Heart left ventricle (tissue), 16 donors: ENCODE measurements at places on chromosomes 6 and 20. TPM values are rescaled to one million over a fixed set of nuclear protein-coding genes. Genes with fewer than 3 reads are reported as not detected.
A peak's percentile ranks its signal among the peaks of the same experiment; 100 is the strongest.

ANGPT4 gene
- polyA plus RNA-seq = 0.11 TPM

SMLR1 gene
- polyA plus RNA-seq = not detected

CCN6 gene
- polyA plus RNA-seq = not detected

AVP gene
- not detected for polyA plus RNA-seq

C6orf89 gene
- 34.0 TPM for polyA plus RNA-seq

TP53TG5 gene
- 0.40 TPM for polyA plus RNA-seq

SULF2 gene
- 26.0 TPM for polyA plus RNA-seq

GRCh38 chr6:31579546-31580437 is 2.4 kb downstream of the LTB start:
- no peak for DNase-seq

- no peak for DNase-seq
Measured at GRCh38 chr20:59078231-59078630, 35.6 kb upstream of the PRELID3B start.

DNA sequence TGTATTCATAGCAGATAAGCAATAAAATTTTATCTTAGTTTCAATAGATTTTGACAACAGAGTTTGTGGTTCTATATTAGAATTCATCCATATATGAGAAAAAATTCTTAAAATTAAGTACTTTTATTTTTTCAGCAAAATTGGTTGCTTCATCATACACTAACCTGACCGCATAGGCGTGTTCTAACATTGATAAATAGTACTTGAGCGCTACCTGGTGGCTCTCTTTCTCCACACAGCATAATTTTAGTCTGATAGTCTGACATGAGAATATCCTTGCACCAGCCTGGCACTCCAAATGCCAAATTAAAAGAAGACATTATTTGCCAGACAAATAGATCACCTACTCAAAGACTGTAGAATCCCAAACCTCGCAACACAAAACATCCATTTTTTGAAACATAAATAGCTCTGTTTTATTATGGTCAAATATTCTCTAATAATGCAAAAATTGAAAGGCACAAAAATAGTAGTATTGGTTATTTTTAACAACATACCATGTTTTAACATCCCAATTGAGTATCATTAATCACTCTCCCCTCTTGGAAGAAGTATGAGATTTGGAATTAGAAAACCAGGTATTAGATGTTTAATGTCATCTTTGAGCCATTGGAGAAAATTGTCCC is 33.0 kb upstream of the FILIP1 start:
- peak; percentile 45 for DNase-seq

GRCh38 chr6:36038120-36038876 is 10.7 kb downstream of the MAPK14 start:
- no peak for DNase-seq

DNA sequence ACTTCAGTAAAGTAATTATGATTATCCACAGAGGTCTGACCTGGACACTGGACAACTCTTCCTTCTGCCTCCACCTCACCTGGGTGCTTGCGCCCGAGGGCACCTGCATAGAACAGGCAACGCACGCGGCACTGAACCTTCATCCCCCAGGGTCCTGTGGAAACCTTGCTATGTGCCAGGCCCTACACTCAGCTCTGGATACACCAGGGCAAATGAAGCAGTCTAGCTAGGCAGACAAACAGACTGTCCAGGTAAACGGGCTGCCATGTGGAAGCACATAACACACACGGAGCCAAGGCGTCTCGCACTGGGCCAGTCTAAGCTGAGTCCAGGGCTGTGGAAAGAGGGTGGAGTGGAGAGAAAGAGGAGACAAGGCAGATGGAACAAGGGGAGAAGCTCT is 109.3 kb upstream of the AFDN start:
- no peak for DNase-seq

GRCh38 chr6:112927641-112928320 is 580.7 kb downstream of the RFPL4B start:
- DNase-seq = no peak

DNA sequence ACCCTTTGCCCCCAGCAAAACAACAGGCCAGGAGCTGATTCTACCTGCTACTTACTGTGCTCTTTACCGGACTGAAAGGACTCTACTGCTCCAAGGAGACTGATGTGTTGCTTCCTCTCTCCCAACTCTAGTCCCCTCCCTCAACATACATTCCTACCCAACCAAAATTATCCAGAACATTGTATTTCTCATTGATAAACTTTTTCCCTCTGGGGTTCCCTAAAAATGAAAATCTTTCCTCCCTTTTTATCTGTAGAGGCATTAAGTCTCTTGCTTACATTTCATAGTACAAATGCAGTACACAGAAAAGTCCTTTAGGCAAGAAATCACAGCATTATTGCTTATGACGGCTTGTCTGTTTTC is 940 bp upstream of the HS3ST5 start:
- no peak for DNase-seq

DNA sequence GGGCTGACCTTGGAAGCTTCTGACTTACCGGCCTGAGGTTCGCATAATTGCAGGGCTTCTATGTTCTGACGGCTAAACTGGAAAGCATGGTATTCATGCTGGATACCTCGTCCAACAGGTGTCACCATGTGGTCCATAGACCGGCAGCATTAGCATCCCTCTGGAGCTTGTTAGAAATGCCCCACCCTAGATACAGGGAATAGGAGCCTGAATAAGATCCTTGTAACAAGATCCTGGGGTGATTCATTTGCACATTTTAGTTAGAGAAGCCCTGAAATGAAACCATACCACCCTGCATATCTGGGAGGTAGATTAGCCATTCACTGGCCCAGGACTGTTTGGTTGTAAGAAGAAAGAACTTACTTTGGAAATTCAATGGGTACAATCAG is 77.7 kb downstream of the TMEM170B start:
- DNase-seq = no peak

DNA sequence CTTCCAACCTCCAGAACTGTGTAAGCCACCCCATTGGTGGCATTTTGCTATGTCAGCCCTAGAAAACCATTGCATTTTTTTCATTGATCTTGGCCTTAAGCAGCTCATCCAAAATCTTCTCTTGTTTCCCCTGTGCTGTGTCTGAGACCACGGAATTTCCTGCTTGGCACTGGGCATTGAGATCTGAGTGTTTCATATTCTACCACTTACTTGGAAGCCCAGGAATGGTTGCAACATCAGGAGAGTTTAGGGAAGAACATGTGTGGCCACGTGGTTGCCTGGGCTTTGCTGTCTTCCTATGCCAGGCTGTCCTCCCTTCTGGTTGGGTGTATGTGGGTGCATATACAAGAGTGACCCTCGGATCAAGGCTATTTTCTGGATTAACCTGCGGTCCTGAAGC is 139.3 kb upstream of the PMEPA1 start:
- no peak for DNase-seq

- DNase-seq = no peak
Measured at GRCh38 chr6:142605922-142606485, 304.2 kb downstream of the ADGRG6 start.

DNA sequence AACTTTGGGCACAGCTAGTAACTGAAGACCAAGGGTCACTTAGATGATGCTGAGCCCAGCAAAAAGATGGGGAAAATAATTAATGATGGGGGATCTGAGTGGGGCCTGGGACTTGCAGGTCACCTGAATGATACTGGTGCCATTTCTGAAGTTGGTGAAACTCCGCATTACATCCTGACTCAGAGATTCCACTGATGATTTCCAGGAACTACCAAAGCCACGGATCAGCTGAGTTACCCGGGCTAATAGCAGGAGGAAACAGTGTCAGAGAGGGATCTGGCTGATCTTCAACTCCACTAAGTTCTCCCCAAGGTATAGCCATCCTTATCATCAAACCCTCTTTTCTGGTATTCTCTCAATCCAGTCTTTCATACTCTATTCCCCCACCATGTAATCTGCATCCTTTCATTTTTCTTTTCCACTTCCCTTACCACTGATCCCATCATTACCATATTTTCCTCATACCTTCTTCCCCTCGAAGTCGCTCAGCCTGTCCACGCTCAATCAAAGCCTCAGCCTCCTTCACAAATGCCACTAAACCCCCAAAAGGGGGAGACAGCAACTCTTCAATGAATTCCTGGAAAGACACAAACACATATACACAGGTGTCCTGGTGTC is 20.2 kb downstream of the VPS52 start:
- no peak for DNase-seq

- no peak for DNase-seq
Measured at GRCh38 chr6:88365230-88365629, 199.1 kb upstream of the CNR1 start.

DNA sequence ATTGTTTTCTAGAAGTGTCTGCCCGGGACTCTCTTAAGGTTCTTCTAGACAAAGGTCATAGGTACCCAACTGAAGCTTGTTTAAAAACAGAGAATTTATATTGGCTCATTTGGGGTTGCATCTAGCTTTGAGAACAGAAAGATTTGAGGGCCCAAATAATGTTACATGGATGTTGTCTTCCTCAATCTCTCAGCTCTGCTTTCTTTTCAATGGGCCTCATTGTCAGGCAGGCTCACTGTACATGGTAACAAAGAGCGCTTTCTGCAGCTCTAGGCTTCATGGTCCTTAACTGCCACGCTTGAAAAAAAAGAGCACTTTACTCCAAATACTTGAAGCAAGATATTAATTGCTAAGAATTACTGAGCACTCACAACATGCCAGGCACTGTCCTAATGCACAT is 22.2 kb downstream of the NHLRC1 start:
- no peak for DNase-seq

- DNase-seq = no peak
Measured at GRCh38 chr20:13493143-13493542, 145.6 kb downstream of the TASP1 start.
